Astrocyte of the spinal cord (primary cell): ENCODE measurements at places on chromosomes 12 and 14.
A peak's percentile ranks its signal among the peaks of the same experiment; 100 is the strongest.

DNA sequence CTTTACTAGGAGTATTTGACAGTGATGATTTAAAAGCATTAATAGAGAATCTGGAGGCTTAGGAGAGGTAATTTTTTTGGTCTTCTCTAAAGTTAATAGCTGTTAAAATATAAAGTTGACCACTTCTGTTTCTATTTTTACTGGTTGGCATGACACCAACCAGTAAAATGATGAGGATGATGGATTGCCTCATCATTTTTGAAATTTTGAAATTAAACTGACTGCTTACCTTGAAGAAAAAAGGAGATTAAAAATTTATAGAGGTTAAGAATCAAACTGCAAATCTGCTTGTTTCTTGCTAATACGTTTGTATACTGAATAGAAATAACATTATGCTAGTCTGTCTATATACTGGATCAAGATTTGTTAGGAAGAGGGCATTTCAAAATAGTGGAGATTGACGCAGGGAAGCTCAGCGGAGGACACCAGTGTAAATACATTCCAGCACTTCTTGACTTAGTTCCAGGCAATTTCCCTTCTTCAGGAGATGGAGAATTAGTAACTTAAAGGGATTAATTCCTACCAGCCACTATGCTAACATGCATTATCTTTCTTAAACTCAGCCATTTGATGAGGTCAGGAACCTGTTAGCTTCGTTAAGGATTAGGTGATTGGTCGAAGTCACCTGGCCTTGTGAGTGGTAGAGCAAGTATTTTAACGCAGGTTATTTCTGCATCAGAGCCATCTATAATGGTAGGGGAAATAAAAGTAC lies 3.6 kb downstream of the EID3 start:
- no peak for DNase-seq

GRCh38 chr12:132336451-132337413 lies 7.3 kb upstream of the GALNT9 start:
- DNase-seq = no peak

DNA sequence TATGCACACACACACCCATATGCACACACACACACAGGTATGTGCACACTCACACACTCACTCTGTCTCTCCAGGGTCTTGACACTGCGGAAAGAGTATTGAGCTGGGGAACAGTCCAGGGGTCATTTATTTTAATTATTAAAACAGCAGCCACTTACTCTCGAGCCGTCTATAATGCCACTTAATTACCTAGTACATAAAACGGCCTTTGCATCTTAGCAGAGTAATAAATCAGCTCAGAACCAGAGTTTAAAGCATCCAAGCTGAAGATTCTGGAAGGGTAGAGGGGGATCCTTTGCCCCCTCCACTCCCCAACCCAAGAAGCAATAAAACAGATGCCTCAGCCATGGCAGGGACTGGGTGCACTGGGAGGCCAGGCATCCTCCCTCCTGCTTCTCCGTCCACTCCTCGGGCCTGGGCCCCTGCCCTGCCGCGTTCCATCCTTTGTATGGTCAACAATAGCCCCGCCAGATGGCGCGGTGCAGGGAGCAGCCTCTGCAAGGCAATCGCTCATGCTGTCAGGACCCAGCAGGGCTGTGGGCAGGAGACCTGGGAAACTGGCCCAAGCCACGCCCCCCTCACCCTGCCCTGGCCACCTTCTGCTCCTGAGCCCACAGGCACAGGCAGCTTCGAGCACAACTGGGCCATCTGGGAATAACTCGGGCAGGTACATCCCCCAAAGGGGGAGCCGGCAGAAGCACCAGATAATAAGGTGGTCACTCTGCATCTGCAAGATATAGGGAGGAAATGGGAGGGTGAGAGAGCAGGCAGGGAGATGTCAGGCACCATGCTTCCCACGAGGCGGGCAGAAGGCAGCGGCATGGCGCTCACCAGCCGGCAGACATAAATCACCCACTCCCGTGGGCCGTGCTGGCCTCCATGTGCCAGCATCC lies 40.9 kb downstream of the CCDC85C start:
- DNase-seq = peak; percentile 84

DNA sequence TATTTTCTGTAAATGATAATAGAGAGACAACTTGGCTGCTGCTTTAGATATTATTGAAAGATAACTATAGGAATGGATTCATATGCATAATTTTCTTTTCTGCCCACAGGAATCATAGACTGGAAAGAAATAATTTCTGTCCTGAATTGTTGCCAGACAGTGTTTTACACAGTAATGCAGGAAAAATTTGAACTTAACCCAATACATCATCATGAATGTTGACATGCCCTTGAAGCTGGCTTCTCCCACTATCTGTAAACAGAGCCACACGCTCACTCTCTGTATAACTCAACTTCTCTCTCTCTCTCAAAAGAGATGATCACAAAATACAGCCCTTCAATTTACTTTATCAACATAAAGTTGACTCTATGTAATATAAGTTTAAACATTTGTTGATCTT lies 56.6 kb downstream of the PAX9 start:
- DNase-seq = no peak

GRCh38 chr12:116423094-116423493 lies 136.1 kb upstream of the MAP1LC3B2 start:
- DNase-seq = peak; percentile 26

GRCh38 chr14:91317381-91318308 lies 73.1 kb upstream of the GPR68 start:
- no peak for DNase-seq

DNA sequence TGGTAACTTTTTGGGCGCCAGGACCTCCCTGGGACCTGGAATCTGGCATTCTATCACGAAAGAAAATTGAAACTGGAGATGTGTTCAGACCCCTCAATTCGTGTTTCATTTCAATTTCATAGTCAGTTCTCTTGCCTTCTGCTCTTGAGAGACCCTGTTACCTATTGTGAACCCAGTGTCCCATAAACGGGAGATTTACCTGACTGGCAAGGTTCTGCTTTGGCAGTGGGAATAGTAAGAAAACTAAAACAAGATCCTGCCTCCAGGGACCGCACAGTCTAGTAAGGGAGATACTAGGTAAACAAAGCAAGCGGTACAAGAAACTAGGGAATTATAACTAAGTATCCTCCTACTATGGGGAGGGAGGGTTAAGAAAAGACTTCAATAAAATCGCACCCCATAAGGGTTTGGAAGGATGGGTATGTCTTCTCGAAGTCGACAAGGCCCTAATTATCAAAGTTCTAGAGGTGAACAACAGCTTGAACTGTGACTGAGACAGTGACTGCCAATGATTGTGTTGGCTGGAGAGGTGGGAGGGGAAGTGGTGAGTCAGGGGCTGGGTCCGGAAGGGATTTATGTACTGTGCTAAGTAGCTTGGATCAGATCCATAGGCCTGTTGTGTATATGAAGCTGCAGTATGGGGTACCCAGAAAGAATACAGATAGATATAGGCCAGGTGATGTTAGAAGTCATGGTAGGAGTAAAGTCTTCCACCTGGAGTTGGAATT lies 754 bp downstream of the ACSS3 start:
- peak; percentile 66 for DNase-seq

- DNase-seq = no peak
Measured at GRCh38 chr14:69321601-69322330, 61.8 kb downstream of the GALNT16 start.

- no peak for DNase-seq
Measured at GRCh38 chr14:22671622-22672021, 27.5 kb upstream of the OR6J1 start.

DNA sequence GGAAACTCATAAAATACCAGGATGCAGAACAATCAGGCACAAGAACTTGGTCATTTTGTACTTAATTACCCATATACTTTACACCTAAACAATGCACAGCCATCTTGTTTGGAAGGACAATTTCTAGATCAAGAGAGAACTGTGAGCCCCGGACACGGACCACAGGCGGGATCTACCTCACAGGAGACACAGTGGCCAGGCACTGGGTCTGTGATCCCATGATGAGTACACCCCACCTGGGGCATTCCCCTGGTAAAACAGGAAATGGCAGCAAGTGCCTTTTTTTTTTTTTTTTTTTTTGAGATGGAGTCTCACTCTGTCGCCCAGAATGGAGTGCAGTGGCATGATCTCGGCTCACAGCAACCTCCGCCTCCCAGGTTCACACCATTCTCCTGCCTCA lies 15.2 kb downstream of the GOLGA3 start:
- no peak for DNase-seq

DNA sequence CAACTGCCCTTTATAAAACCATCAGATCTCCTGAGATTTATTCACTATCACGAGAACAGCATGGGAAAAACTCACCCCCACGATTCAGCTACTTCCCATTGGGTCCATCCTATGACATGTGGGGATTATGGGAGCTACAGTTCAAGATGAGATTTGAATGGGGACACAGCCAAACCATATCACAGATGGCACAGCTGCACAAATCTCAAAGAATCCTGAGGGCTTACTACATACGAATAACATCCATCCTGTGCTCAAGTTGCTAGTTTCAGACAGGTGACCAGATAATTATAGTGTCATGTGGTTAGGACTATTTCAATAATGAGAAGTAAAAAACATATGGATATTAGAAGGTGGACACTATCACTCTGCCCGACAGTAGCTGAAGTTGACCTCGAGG lies 211.2 kb downstream of the NUAK1 start:
- no peak for DNase-seq

GRCh38 chr14:42629553-42629952 lies 1022.9 kb downstream of the LRFN5 start:
- no peak for DNase-seq

- no peak for DNase-seq
Measured at GRCh38 chr12:4115570-4115969, 158.0 kb upstream of the CCND2 start.

DNA sequence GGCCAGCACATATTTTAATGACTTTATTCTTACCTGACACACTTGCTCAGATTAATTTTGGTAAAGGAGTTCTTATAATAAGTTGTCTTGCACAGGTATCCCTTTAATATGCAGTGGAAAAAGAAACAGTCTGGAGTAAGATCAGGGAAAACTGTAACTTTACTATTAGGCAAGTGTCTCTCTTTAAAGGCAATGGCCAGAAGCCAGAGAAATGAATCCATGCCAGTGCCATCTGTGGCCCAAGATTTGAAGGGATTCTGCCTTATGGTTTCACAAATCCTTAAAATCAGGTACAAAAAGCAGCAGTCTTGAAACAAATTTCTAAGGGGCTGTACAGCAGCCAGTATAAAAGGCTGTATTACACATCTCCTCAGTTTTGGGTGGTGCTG lies 22.4 kb downstream of the NFYB start:
- DNase-seq = no peak

GRCh38 chr12:55718624-55719275 lies 1.4 kb upstream of the RDH5 start:
- DNase-seq = no peak

DNA sequence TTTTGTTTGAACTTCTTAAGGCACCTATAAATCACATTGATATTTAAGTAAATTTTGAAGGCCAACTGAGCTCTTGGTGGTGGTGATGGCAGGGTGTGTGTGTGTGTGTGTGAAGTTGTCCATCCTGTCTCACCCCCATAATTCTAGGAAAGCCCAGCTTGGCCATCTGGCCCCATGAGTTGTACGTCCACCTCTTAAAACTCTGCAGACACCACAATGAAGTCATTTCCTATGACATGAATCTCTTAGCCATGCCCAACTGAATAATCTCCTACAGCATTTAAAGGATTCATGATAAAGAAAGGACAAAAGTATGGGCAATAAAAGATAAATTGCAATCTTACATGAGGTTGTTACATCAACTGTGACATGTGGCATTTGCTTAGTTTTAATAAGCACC lies 123.4 kb downstream of the TTC7B start:
- DNase-seq = no peak

- DNase-seq = no peak
Measured at GRCh38 chr14:51585055-51585454, 66.7 kb upstream of the FRMD6 start.

DNA sequence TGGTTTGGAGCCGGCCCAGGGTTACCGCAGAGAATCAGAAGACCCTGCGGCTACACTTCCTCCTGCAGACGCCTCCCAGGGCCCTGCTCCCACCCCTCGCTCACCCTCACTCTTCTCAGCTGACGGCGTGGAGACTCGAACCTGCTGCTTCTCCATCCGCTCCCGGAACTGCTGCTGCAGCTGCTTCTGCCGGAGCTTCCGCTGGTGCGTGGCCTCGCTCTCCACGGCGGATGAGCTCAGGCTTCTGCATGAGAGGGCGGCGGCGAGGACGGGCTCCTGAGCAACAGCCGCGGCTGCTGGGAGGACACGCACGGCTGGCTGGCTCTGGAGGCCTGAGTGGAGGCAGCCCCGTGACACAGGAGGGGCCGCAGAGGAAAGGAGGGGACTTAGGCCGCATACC lies 33.3 kb downstream of the RAD52 start:
- DNase-seq = no peak

DNA sequence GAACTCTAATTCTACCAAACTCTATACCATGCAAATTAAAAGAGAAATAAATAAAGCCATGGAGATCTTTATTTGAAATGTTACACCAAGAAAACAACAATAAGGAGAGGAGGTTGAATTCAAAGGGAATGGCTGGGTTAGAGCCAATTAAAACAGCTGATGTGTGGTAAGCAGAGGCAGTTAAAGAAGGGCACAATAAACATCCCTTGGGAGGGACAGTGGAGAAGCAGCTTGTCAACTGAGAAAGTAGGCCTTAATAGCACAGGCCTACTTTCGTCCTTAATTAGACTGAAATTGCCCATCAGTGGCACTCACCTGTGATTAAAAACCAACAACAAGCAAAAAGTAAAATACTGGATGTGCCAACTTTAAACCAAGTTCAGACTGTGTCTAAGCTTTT lies 16.3 kb upstream of the NAV3 start:
- peak; percentile 4 for DNase-seq

DNA sequence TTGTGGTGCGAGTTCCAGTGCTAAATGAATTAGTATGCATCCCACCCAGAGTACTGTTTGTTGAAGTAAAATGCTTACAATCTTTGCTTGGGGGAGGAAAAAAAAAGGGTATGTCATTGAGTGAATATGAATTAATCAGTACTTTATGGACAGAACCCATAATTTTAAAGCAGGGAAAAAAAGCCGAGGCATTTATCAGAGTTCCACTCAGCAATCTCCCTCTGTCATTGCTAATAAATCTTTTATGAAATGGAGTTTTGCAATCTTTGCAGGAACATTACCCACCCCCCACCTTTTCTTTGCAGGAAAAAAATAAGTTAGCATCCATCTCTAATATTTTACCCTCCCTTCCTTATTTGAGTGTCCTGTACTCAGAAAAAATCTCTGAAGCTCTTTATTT lies 127.9 kb upstream of the TMPO start:
- no peak for DNase-seq

DNA sequence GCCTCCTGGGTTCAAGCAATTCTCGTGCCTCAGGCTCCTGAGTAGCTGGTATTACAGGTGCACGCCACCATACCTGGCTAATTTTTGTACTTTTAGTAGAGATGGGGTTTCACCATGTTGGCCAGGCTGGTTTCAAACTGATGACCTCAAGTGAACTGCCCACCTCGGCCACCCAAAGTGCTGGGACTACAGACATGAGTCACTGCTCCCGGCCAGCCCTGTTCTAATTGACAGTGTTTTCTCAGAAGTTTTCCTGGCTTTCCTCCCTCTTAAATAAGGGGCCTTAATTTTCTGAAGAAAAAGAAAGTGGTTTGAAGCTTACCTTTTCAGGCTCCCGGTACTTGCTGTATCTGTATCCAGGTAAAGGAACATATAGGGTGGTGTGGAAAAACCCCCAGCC lies 1.7 kb downstream of the HAL start:
- no peak for DNase-seq
